ENCODE measurements at places on chromosomes 16 and 17.
A peak's percentile ranks its signal among the peaks of the same experiment; 100 is the strongest.

DNA sequence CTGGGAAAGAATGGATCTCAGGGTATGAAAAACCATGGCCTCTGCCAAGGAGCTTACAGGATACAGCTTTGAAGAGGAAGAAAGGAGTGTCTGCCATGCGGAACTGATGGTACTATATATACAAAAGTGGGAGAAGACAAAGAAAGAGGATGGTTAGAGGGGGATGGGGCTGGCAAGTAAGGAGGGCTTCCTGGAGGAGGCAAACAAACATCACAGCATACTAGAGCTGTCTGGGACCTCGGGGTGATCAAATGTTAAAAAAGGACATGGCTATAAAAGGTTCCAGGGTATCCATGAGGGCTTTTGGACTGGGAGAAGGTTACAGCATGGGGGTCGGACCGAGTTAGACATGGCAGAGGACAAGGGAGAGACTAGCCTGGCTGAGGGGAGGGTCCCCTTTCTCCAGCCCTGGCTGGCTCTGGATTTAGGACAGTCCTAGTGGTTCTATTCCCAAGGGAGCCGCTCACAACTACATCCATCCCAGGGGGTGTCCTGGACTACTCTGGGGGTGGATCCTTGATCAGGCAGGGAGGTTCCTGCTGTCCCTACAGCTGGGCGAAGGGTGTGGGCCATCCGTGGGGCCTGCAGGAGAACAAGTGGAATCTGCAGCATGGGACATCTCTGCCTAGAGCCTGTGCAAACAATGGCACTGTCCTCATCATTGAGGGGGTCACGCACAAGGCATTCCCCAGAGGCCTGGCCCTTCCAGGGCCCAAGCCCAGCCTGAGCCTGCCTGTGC, 12.2 kb downstream of the WNT9B start:
- no peak for DNase-seq

DNA sequence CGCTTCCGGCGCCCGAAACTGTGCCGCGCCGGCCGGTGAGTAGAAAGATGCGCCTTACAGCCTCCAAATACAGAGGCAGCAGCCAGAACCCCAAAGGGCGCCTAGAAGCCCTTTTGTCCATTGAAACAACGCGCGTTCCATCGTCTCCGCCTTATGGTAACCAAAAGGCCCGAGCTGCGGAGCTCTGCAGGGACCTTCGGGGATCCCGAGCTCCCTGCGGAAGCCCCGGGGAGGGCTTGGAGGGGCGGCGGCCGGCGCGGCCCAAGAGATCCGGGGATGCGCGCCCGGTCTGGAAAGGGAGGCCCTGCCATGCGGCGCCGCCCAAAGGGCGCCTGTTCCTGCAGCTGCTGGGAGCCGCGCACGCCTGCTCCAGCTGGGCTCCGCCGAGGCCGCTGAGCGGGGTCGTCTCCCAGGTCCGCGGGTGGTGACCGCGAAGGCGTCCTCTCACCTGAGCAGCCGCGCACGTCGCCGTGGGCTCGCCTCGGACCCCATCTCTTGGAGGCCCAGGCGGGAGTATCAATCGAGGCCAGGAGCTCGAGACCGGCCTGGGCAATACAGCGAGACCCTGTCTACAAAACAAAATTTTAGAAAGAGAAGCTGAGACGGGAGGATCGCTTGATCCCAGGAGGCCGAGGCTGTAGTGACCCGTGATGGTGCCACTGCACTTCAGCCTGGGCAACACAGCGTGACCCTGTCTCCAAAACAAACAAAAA, 742 bp upstream of the FBXO31 start:
- DNase-seq = no peak

- DNase-seq = no peak
Measured at GRCh38 chr17:73575470-73576221, 68.6 kb downstream of the SDK2 start.

GRCh38 chr16:6643080-6643686, 689.5 kb upstream of the RBFOX1 start:
- peak; percentile 27 for DNase-seq

DNA sequence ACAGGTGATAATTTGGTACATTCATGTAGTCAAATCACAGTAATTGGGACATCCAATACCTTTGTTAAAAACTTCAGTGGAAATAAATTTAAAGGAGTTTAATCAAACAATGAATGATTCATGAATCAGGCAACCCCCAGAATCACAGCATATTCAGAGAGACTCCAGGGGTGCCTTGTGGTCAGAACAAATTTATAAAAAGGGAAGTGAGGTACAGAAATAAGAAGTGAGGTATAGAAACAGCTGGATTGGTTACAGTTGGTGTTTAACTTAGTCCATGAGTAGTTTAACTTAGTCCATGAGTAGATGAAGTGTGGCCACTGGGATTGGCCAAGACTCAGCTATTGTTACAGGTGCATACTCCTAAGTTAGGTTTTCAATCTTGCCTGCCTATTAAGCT, 25.1 kb downstream of the TMEM98 start:
- no peak for DNase-seq

DNA sequence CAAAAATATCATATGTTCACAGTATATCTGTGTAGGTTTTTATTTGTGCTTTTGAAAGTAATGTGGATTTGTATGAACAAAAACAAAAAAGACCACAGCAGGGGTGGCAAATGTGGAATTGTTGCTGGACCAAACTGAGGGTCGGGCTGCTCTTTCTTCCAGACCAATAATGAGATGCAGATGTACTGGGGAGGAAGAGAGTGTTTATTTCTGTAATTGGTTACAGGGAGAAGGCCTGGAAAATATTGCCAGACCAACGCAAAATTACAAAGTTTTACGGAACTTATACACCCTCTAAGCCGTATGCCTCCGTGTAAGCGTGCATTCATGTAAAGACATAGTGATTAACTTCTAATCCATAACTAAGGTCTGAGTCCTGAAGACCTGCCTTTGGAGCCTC, 353.9 kb upstream of the C16orf82 start:
- DNase-seq = no peak

DNA sequence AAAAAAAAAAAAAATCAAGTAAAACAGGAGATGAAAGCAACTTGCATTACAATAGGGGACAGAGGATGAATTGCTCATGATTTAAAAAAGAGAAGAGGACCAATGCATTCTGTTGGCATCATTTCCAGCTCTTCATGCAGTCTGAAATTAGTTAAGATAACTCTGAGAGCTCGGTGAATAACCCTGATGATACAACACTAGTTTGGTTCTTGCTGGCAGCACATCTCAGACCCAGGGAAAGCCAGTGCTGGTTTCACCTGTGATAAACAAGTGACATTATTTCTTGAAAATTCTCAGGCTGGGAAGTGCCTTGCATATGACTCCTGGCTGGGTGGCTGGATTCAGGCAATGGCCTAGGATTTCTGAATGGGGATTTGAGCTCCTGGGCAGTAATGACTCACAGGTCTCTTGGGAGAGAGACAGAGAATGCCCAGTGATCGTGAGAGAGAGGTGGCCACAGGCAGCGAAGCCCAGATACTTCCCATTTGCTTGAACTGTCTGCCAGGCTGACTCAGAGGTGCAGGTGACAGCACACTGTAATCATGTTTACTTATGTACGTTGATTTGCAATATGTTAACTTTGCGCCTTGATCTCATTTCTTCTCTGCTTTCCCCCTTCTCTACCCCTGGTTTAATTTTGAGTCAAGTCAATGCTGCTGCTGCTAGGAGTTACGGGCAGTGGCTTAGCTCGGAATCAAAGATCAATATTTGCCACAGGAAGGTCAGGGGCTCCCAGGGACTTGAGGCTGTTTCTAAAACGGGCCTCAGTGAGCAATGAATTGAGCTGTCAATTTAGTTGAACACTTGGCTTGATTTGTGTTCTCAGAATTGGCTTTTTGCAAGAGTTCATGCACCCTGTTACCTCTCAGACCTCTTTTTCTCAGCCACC, 27.1 kb downstream of the ARSG start:
- DNase-seq = peak; percentile 88

DNA sequence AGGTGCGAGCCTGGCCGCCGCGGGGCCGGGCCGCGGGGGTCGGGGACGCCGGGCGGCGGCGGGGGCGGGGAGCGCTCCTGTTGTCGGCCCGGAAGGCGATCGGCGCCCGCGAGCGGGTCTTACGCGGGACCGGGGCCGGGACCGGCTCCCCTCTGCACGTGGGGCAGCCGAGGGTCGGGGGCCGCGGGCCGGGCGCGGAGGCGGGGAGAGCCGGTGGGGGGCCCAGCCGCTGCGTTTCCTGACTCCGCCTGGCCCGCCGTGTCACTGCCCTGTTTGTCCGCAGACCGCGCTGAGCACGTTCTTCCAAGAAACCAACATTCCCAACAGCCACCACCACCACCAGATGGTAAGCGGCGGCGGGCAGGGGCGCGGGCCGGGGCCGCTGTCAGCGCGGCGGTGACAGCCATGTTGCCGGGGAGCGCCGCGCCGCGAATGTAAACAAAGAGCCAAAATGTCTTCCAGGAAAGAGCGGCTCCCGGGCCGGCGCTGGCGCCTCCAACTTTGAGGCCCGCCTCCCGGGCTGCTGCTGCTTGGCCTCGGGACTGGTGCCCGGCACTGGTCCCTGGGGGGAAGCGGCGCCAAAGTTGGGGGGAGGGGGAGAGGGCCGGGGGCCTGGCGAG, 586 bp downstream of the UBALD2 start:
- no peak for DNase-seq

GRCh38 chr17:74140282-74140681, 63.2 kb upstream of the RPL38 start:
- DNase-seq = no peak

DNA sequence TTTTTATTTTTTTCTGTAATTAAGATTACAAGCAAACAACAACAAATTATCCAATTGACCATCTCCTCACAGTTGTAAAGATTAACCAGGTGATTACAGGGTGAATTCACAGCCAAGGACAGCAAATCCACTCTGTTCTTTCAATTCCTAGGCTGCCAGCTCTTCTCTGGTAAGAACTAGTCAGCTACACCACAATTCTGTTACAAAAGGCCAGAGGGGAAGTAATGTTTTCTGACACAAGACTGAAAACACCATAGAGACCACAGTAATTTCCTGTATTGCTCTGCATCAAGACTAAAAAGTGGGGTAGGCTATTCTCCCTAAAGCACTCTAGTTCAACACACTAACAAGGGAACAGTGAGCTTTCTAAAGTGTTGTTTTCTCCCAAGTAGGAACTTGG, 10.6 kb downstream of the CA10 start:
- DNase-seq = peak; percentile 83

- no peak for DNase-seq
Measured at GRCh38 chr16:74201576-74201975, 95.0 kb upstream of the PSMD7 start.

DNA sequence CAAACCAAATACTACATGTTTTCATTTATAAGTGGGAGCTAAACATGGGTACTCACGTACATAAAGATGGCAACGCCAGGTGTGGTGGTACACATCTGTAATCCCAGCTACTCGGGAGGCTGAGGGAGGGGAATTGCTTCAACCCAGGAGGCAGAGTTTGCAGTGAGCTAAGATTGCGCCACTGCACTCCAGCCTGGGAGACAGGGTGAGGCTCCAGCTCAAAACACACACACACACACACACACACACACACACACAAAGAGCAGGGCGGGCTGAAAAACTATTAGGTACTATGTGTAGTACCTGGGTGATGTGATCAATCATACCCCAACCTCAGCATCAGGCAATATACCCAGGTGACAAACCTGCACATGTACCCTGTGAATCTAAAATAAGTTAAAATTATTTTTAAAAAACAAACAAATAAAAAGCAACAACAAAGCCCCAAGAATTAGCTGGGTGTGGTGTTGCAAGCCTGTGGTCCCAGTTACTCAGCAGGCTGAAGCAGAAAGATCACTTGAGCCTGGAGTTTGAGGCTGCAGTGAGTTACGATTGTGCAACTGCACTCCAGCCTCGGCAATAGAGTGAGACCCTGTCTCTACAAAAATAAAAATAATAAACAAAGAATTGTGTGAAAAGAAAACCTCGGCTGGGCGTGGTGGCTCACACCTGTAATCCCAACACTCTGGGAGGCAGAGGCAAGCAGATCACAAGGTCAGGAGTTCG, 11.9 kb upstream of the FAAP100 start:
- DNase-seq = peak; percentile 36

- no peak for DNase-seq
Measured at GRCh38 chr16:72963533-72964315, 84.2 kb downstream of the ZFHX3 start.

- no peak for DNase-seq
Measured at GRCh38 chr16:87739801-87740200, 26.0 kb downstream of the KLHDC4 start.

GRCh38 chr16:69942627-69943170, 8.4 kb upstream of the CLEC18A start:
- no peak for DNase-seq

GRCh38 chr16:28067604-28068379, 4.3 kb upstream of the GSG1L start:
- no peak for DNase-seq

DNA sequence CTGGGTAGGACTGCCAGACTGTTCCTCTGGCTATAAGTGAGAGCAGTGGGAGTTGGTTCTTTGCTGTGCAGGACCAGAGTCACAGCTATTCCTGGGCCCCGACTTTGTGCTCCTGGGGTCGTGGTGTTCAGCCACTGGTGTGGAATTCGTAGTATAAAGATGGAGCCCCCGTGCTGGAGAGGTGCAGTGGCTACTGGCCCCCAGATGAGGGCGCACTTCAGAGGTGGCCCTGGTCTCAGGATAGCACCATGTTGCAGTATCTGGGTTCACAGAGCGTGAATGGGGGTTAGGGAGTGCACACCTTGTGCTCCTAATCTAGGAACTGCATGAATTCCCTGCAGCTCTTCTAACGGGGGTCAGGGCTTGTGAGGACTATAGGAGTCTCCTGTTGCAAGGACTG, 21.1 kb downstream of the TANC2 start:
- DNase-seq = no peak

DNA sequence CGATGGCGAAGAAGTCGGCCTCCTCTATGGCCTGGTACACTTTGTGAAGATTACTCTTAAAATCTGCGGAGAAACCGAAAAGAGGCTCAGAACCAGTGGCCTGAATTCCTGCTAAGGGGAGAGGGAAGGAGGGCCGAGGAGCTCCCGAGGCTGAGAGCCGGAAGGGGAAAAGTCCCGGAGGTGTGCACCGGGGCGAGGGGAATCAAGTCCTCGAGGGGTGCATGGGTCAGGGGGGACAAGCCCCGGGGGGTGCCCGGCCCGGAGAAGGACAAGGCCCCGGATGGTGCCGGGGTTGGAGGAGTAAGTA, 495 bp downstream of the PARN start:
- no peak for DNase-seq

- no peak for DNase-seq
Measured at GRCh38 chr17:82703036-82703745, 4.7 kb upstream of the RAB40B start.

All from H4 (cell line).